ENCODE measurements at places on chromosomes 1 and 21. TPM values are rescaled to one million over a fixed set of nuclear protein-coding genes. Genes with fewer than 3 reads are reported as not detected.

DNA sequence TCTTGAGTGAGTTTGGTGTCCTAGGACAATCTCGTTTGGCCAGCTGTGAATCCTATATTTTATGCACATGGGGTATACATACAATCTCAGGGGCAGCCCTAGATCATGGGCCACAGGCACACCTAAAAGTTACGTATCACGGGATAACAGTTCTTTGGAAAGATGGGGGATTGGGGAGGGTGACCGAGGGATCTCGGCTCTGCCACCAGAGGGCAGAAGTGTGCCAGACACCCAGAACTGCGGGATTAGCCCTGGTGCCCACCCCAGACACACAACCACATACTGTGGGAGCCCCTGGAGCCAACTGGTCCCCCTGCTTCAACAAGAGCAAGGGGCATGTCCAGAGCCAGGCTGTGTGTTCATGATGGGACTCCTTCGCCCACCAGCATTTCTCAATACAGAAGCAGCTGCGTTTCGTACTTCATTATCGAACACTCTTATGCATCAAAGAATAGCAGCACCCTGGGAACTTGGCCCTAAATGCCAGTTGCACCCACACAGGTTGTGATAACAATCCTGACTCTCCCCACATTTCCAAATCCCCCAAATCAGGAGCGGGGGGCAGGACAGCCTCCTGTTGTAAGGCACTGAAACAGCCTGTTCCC, 37.4 kb downstream of the TMCO4 start:
- DNase-seq: peak; percentile 17

GRCh38 chr1:95730986-95731385, 497.0 kb downstream of the RWDD3 start:
- DNase-seq: no peak

DNA sequence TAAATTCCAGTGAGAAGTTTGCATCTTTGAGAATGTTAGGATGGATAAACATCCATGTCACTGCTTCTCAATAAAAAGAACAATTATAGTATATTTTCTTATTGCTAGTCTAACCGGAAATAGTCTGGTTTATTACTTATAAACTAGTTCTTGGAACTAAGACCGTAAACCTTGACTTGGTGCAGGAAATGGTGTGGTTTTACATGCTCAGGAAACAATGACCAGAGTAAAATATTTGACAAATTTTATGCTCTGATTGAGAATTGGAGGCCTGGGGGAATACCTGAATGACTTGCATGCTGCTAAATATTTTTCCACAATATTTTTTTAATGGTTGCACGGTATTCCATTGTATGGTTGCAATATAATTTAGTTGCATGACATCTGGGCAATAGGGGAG, 76.3 kb downstream of the XCL2 start:
- DNase-seq: no peak

GRCh38 chr21:43880111-43880985, 15.3 kb downstream of the AGPAT3 start:
- DNase-seq: peak; percentile 61

- DNase-seq: no peak
Observed at GRCh38 chr1:39230261-39231190, 26.0 kb downstream of the MACF1 start.

DNA sequence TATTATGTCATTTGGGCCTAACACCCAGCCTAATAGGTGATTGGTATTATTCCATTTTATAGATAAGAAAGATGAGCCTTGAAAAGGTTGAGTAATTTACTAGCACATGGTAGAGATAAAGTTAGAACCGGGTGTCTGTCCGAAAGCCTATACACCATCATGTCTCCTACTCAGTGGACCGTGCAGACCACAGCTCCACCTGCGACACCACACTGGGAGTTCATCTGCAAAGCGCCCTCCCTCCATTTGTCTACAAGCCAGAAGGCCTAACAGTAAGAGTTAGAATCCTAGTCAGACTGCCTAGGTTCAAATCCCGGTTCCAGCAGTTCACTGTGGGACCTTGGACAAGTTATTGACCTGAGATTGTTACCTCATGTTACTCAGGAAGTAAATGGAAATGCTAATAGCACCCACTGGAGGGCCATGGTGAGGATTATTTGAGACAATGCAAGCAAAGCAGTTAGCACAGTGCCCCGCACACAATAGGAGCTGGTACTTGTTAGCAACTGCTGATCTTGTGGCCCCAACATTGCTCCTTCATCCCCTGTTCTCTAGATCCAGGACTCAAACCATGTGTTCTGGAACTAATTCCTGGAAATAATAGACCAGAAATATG, 20.5 kb downstream of the ARMH1 start:
- DNase-seq: no peak

DNA sequence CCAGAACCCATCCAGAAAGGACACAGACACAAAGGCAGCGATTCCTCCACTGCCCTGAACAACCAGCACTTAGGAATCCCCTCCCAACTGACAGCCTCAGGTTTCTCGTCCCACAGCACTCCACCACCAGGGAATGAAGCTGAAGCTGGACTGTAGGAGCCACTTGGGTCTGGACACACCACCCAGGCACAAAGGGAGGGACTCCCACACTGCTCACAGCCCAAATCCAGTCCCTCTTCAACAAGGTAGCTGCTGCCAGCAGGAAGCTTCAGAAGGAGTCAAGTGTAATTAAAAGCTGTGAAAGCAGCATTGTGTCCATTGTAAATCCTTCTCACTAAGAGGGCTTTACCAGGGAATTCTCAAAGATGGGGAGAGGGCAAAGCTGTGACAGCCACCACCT, 29.0 kb downstream of the LMX1A start:
- no peak for DNase-seq

- DNase-seq: no peak
Observed at GRCh38 chr1:110637475-110637874, 31.3 kb upstream of the KCNA2 start.

DNA sequence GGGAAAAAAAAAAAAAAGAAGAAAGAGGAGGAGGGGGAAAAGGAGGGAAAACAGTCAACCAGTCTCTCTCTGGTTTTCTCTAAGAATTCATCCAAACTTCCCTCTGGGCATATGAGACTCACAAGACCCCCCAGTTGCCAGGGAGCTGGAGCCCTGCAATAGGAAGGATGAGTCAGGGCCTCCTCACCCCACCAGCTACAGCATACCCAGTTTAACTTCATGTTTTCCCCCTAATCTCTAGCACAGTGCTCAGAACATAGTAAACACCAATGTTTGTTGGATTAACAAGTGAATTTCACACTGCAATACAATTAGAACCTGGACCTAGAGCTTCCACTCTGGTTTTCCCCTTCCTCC, 7.8 kb downstream of the F11R start:
- DNase-seq: no peak

DNA sequence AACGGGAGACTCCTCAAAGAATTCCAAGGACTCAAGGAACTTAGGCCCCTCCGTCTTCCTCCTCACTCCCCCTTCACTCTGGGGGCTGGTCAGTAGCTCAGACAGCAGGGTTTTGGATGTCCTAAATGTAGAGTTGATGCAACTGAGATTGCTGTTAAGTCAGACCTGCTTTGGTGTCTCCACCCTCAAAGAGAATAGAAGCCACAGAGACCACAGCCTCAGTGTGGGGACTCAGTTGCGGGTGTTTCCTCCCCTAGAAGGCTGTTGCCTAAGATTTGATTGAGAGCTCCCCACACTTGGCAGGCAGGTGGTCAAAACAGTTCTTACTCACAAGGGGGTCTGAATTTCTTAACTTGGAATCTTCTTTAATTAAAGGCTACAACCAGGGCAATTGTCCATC, 7.6 kb downstream of the MAN1C1 start:
- no peak for DNase-seq

GRCh38 chr1:159933347-159933746, 8.0 kb upstream of the TAGLN2 start:
- no peak for DNase-seq

GRCh38 chr1:247336390-247336789, 4.7 kb upstream of the ZNF496 start:
- no peak for DNase-seq

DNA sequence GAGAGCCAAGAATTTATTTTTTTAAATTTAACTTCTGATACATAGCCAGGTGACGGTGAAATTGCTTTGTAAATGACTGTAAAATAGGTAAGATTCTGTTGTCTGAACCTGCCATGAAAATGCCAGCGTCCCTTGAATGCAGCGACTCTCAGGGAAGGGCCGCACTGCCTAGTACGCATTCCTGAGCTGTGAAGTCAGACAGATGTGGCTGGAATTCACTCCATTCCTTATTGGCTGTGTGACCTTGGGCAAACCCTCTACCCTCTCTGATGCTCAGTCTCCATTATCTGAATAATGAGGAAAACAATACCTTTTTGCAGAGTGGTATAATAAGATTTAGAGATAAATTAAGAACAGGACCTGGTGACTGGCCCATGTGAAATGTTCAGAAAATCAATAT, 167.1 kb upstream of the DAB1 start:
- DNase-seq: no peak

- no peak for DNase-seq
Observed at GRCh38 chr1:53147174-53147573, 4.7 kb upstream of the SLC1A7 start.

GRCh38 chr1:200380589-200381021, 29.2 kb downstream of the ZNF281 start:
- DNase-seq: no peak

DNA sequence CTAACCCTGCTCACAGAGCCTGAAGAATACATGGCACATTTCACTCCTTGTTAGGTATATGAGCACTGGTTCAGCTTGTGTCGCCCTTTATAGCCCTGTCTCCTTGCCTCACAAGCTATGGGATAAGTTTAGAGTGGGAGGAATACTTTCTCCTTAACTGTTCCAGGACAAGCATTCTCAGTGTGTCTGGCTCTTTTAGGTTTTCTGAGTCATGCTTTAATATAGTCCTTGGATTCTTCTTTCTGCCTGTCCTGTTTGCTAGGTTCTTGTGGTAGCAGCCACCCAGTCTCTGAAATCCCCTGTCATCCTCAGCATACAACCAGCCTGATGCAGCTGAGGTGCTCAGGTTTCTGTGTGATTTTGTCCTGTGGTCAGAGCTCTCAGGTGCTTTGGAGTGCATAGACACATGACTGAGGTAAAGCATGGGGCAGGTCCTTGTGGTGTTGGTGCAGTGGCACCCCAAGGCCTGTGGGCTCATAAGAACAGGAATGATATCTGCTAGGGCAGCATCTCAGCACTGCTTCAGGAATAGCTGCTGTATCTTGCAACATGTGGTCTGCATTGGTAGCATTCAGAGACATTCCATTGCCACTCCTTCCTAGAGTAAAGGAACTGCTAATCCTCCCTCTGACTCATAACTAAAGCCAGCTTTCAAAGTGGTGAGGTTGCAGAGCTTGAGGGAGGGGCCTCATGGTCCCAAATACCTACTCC, 14.2 kb upstream of the CASQ2 start:
- peak; percentile 79 for DNase-seq

GRCh38 chr1:247721222-247721621, 4.8 kb upstream of the OR6F1 start:
- no peak for DNase-seq

DNA sequence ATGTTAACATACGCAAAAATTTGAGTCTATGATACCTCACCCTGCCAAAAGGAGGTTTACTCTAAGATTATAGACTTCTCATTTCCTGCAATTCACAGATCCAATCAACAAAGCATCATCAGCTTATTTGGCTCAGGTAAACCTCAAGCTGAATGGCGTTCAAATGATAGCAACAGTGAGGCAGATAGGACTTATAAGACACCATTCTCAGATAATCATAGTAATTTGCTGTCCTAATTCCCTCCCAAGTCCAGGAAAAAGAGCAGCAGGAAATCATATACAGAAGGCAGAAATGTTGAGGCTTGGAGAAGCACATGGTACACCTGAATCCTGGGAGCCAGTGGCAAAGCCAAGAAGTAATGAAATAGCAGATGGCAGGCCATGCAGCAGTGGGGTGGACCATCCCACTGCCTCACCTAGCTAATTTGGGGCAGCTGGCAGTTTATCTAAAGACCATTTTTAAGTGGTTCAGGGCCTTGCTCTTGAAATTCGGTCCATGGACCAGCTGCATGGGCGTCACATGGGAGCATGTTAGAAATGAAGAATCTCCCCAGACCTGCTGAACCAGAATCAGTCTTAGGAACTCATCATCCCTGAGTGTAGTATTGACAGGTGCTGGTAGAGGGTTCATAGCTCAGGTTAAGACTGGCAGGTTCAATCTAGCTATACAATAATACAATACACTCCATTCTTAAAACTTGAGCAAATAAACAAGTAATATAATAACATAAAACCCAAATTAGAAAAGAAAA, 57.7 kb downstream of the ASTN1 start:
- DNase-seq: no peak

- DNase-seq: no peak
Observed at GRCh38 chr1:34740161-34740868, 14.5 kb upstream of the GJB5 start.

DNA sequence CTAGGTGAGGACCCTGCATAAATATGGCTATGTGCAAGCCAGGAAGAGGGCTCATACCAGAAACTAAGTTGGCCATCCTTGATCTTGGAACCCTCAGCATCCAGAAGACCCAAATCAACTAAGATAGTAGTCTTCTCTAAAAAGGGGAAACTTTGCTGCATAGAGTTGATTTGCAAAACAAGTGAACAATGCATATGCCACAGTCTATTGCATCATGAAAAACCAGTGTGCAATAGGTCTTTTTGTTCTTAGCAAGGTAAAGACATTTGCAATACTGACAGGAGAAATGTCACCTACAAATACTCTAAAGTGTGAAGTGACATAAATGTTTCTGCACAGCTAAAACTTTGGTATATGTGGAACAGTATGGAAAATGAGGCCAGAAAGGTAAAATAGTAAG, 2.0 kb upstream of the IFI16 start:
- no peak for DNase-seq

DNA sequence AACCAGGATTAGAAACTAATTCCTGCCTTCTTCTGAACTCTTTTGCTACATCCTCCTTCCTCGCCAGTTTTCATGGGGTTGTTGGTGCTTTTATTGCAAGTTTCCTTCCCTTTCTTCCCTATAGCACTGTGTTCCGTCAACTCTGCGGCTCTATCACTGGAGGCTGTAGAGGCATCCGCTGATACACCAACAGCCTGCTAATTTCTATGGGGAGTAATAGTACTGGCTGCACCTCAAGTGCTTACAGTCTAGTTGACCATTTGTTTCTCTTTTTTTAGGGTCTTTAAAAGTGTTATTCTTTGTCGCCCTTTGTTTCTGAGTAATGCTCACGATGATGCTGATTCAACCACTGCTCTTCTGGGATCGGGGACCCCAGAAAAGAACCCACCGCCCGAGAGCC, 746 bp downstream of the MIS18A start:
- DNase-seq: no peak

The TRAPPC10 gene
- total RNA-seq: 33.7 TPM

The BSND gene
- total RNA-seq: not detected

The ACTA1 gene
- total RNA-seq: not detected

The MNDA gene
- total RNA-seq: not detected

The S100A3 gene
- total RNA-seq: 0.81 TPM

The RGS7 gene
- 0.20 TPM for total RNA-seq

The FALEC gene
- total RNA-seq: not detected

The TMEM51 gene
- total RNA-seq: 2.8 TPM

The KCNE2 gene
- total RNA-seq: not detected

The KLF17 gene
- total RNA-seq: not detected

Measured in MG63 (cell line).